ENCODE measurements at places on chromosomes 3 and 15.

GRCh38 chr3:67790043-67790442 lies 135.6 kb upstream of the SUCLG2 start:
- peak; percentile 41 for DNase-seq

- DNase-seq = no peak
Observed at GRCh38 chr3:127618891-127619290, 10.1 kb upstream of the PODXL2 start.

GRCh38 chr3:148896062-148896461 lies 31.0 kb downstream of the CPA3 start:
- DNase-seq = no peak

GRCh38 chr15:90126022-90126421 lies 23.8 kb upstream of the IDH2 start:
- DNase-seq = no peak

DNA sequence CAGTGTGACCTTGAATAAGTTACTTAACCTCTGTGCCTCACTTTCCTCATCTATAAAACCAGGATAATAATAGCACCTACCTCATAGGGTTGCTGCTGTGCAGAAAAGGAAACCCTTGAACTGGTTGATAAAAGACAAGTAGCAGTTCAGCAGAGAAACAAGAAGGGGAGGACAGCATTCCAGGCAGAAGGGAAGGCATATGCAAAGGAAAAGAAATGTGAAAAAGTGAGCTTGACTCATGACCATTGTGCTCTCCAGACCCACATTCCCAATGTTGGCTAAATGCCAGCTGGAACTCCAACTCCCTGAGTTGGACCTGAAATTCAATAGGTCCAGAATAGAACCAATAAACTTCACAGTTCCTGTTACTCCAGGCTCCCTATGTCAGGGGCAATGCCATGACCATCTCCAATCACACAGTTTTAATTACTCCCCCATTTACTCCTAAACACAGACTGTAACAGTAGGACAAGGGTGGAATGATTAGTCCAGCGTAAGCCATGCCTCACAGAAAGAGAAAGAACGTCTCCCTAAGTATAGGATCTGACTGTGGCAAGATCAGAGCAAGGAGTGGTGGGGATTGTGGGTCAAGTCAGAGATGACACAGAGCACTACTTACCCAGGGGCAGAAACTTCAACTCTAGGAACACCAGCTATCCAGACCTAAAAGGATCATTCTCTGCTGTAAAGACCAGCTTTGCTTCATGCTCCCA lies 26.9 kb downstream of the PRKAR2A start:
- no peak for DNase-seq

DNA sequence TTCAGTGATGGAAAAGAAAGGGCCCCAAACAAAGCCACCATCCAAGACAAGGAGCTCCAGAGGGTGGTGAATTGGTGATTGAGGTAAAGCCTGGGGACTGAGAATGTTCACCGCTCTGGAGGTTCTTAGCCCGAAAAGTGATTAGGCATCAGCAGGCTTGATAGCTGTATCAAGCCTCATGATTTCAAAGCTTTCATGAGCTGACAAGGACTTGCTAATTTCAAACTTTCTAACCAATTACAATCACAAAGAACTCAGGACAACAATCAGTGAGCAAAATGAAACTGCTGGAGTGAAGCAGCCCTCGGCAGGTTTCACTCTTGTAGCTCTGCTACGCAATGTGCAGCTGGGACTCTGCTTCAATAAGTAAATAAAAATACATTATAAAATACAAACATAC lies 391.3 kb downstream of the TIGIT start:
- DNase-seq = no peak

GRCh38 chr3:58049143-58049785 lies 41.0 kb downstream of the FLNB start:
- DNase-seq = no peak

DNA sequence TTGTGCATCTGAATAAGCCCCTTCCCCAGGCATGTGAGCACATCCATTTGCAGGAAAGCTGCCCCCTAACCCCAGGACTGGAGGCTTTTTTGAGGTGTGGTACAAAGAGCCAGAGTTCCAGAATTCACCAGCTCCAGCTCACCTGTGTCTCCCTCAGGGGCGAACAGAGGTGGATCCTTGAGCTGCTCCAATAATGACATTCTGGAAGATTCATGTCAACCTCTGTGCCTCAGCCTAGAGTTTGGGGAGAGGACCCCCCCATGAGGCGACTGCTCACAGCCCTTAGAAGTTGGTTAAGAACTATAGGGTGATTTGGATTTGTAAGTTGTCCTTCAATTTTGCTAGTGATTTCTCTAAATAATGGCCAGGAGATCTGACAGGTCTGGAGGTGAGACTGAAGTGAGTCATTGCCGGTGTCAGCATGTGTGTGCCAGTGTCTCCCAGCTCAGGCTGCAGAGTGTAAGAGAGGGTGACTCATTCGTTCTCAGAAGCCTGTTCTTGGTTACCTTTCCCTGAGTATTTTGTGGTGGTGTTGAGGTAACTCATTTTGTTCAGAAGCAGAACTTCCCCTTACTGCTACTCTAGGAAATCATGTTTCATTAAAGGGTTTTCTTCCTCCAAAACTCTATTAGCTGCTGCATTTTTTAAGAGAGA lies 136.9 kb upstream of the TOPAZ1 start:
- no peak for DNase-seq

GRCh38 chr3:109640146-109640652 lies 302.9 kb upstream of the DPPA4 start:
- DNase-seq = no peak

DNA sequence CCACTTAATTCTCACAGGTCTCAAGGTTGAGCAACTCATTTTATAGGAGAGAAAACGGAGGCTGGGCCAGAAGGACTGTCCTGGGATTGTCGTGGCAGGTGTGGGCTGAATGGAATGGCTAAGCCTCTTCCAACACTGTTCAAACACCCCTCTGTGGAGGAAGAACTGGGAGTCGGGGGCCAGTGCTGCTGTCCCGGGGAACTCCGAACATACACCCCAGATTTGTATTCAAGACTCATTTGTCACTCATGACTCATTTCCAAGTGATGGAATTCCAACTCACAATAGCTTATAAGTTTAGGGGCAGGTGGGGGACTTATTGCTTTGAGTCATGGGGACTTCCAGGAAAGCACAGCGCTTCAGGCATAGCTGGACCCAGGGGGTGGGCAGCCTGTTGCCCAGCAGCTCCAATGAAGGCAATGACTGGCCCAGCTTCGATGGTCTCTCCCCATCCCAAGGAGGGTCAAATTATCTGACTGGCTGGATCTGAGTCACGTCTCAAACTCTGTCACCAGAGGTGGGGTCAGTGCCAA lies 72.5 kb downstream of the TM2D3 start:
- DNase-seq = no peak

DNA sequence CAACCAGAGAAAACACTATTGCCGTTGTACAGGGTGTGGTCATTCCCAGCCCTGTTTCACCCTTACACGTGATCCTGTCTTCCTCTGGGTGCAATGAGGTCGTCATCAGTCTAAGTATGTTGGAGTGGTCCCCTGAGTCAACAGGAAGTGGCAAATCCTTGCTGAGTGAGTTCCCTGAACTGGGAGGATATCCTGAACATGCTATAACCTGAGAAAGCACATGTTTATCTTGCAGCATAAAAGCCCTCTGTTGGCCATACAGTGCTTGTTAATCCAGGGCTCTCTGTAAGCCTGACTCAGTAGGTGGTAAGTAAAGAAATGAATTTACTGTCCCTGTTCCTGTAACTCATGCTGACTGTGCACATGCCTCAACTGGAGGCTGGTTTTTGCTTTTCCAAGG lies 477.8 kb upstream of the RGMA start:
- no peak for DNase-seq

DNA sequence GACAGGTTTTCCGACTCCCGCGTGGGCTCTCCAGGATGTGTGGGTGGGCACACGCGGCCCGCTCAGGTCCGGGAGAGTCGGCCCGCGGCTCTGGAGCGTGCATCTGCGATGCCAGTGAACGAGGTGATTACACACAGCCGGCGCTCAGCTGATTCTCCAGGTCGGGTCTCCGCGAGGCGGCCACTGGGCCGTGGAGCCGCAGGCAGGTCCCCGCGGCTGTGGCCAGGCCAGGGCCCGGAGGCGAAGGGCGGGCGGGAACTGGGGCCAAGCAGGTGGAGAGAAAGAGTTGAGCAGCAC lies 13.2 kb downstream of the PAK6 start:
- no peak for DNase-seq

GRCh38 chr15:58419803-58420524 lies 11.8 kb upstream of the LIPC start:
- DNase-seq = no peak

DNA sequence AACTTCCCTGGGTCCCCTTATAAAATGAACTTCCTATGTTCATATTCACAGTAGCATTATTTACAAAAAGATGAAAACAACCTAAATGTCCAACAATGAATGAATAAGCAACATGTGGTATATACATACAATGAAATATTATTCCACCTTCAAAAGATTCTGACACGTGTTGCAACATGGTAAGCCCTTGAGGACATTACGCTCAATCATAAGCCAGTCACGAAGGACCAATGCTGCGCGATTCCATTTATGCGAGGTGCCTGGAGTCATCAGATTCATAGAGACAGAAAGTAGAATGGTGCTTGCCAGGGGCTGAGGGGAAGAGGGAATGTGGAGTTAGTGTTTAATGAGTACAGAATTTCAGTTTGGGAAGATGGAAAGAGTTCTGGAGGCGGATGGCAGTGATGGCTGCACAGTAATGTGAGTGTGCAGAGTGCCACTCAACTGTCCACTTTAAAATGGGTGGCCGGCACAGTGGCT lies 88.8 kb upstream of the ALDH1A3 start:
- no peak for DNase-seq

DNA sequence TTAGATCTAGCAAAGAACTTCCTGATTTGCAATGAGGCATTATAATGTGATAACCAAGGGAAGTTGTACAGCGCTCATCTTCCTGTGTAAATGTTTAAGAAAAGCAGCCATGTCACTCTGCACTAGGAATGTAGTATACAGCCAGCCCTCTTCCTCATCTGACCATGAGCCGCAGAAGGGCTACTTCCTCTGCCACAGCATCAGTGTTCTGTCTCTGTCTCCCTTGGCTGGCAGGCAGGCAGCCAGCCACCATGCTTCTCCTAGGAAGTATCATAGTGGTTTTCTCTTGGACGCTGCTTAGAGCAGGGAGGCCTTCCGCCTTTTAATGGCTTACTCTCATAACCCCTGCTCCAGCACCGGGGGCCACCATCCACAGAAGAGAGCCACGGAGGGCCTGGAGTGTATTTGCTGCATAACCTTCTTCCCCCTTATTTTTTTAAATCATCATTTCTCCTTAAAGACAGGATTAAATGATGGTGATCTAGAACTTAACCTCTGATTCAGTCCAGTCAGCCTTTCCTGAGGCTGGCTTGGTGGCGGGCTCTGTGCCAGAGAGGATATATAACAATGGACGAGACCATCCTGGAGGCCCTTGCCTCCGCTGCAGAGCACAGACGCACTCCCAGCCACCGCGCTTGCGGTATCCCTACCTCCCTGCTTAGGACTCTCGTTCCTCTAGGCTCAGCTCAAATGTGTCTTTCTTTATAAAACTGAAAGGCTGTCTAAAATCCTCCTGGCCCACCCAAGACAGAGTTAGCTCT lies 57.3 kb upstream of the PLXNA1 start:
- DNase-seq = no peak

DNA sequence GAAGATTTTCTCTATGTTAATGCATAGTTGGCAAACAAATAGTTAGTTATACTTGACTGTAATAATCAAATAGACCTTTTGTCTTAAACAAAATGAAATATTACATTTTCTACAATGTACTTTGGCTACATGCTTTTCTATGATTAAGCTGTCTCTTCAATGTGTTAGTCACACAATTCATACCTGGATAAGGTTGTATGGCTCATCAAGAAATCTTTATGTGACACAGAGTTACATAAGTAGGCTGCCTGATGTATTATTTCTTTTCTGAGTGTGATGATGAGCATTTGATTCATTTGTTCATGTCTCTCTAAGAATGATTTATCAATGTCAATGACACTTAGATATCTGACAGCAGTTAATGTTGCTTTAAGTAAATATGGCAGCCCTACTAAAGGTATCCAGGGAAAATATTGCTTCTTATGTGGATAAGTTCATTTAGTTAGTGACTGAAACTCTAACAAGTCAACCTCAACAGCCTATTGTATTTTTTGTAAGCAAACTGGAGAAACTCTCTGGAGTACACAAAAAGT lies 157.4 kb upstream of the SOX2 start:
- no peak for DNase-seq

- DNase-seq = no peak
Observed at GRCh38 chr3:195758721-195759353, 38.1 kb downstream of the MUC20 start.
